Activated CD4-positive, alpha-beta T cell treated with anti-CD3 and anti-CD28 coated beads, Interleukin-2, amount 50 U/mL, for 24 hours (primary cell): ENCODE measurements at places on chromosomes 7 and 10.

- DNase-seq, result no peak
Measured at GRCh38 chr7:28433699-28434219, 21.4 kb downstream of the CREB5 start.

DNA sequence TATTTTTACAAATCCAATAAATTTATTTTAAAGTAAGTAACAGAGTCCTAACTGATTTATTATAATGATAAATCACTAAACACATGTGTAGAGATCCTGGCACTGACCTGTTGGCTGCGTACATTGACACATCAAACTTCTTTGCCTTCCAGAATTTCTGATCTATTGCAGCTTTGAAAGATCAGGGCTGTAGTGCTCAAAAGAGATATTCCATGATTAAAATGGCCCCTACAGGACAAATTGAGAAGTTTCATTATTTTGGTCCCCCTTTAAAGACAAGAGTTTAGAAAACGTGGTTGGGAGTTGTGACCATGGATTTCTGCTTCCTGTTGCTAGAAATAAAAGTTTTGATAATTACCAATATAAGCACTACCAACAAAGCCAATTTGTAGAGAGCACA lies 87.7 kb upstream of the PDK4 start:
- DNase-seq, result no peak

DNA sequence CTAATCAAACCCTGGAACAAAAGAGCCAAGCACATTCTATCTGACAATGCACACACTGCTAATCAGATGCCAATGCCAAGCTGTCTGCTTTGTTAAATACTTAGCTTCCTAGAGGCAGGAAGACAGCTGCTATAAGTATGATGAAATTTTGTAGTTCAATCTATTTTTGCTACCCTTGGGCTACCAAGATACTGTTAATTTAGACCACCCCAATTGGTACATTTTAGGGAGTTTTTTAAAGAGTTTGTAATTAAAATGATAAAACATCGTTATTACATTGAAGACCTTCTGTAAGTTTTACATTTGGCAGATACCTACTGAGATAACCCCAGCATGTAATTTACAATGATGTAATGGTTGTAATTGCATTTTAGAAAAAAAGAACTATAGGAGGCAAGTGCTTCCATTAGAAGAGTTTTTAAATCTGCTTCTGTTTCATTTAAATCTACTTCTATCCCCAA lies 268.5 kb downstream of the ADK start:
- no peak for DNase-seq

GRCh38 chr10:94423627-94424026 lies 21.3 kb downstream of the TBC1D12 start:
- no peak for DNase-seq

- DNase-seq, result no peak
Measured at GRCh38 chr7:14899030-14899429, 3.5 kb downstream of the DGKB start.

DNA sequence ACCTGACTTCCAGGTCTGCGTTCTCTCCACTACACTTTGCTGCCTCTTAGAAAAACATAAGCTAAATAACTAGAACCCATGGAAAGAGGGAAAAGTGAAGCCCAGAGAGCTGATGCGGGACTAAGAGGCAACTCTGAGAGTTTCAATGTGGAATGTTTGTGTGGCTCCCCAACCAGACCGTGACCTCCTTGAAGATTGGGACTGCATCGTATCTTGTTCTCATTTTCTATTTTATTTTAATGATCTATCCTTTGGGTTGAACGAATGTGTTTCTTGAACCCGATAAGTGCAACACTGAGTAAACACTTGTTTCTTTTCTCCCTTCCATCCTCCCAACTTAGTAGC lies 77.4 kb downstream of the TPST1 start:
- DNase-seq, result no peak

GRCh38 chr10:72331575-72332422 lies 22.9 kb downstream of the DNAJB12 start:
- peak; percentile 68 for DNase-seq

GRCh38 chr10:88831709-88832108 lies 19.9 kb downstream of the ANKRD22 start:
- no peak for DNase-seq
